ENCODE measurements at places on chromosomes 1 and 21.

GRCh38 chr1:159266832-159267231 lies 35.3 kb upstream of the FCER1A start:
- DNase-seq: no peak

GRCh38 chr1:47378147-47378546 lies 37.9 kb upstream of the FOXE3 start:
- no peak for DNase-seq

GRCh38 chr1:221634606-221635005 lies 107.3 kb downstream of the DUSP10 start:
- no peak for DNase-seq

- no peak for DNase-seq
Measured at GRCh38 chr1:87250336-87250735, 78.3 kb upstream of the LMO4 start.

GRCh38 chr1:210299501-210299900 lies 29.2 kb upstream of the HHAT start:
- no peak for DNase-seq

- no peak for DNase-seq
Measured at GRCh38 chr1:13600762-13601453, 17.3 kb downstream of the PDPN start.

Measured in ascending aorta (tissue), 2 donors.